SW480 (cell line): ENCODE measurements at places on chromosomes 16 and 17.

GRCh38 chr16:86199871-86200695 is 301.1 kb downstream of the IRF8 start:
- DNase-seq = no peak

- DNase-seq = peak; percentile 61
Measured at GRCh38 chr17:34499576-34499975, 79.8 kb upstream of the TMEM132E start.

DNA sequence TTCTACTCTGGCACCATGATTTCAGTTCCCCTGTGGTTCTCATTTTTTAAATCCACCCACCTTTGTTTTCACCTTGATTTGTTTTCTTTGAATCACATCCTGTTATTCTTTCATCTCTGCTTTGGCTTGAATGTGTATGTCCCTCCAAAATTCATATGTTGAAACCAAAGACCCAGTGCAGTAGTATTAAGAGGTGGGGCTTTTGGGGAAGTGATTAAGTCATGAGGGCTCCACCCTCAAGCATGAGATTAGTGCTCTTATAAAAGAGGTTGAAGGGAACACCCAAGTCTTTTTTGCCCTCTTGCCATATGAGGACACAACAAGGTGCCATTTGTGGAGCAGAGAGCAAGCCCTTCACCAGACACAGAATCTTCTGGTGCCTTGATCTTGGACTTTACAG is 382.3 kb downstream of the SLC39A11 start:
- peak; percentile 55 for DNase-seq

DNA sequence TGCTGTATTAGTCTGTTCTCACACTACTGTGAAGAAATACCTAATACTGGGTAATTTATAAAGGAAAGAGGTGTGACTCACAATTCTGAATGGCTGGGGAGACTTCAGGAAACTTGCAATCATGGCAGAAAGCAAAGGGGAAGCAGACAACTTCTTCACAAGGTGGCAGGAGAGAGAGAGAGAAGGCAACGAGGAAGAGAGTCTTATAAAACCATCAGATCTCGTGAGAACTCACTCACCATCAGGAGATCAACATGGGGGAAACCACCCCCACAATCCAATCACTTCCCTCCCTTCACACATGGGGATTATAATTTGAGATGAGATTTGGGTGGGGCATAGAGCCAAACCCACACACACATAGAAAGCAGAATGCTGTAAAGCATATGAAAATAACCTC is 896.2 kb downstream of the CDH11 start:
- no peak for DNase-seq

GRCh38 chr16:55392701-55393100 is 68.7 kb downstream of the IRX6 start:
- peak; percentile 40 for DNase-seq

GRCh38 chr16:73010150-73010676 is 37.7 kb downstream of the ZFHX3 start:
- DNase-seq = no peak

GRCh38 chr17:21129023-21129681 is 2.4 kb downstream of the DHRS7B start:
- peak; percentile 23 for DNase-seq

- DNase-seq = no peak
Measured at GRCh38 chr16:79019431-79019830, 581.1 kb downstream of the MAF start.

- no peak for DNase-seq
Measured at GRCh38 chr16:16158741-16159374, 64.4 kb downstream of the ABCC6 start.

DNA sequence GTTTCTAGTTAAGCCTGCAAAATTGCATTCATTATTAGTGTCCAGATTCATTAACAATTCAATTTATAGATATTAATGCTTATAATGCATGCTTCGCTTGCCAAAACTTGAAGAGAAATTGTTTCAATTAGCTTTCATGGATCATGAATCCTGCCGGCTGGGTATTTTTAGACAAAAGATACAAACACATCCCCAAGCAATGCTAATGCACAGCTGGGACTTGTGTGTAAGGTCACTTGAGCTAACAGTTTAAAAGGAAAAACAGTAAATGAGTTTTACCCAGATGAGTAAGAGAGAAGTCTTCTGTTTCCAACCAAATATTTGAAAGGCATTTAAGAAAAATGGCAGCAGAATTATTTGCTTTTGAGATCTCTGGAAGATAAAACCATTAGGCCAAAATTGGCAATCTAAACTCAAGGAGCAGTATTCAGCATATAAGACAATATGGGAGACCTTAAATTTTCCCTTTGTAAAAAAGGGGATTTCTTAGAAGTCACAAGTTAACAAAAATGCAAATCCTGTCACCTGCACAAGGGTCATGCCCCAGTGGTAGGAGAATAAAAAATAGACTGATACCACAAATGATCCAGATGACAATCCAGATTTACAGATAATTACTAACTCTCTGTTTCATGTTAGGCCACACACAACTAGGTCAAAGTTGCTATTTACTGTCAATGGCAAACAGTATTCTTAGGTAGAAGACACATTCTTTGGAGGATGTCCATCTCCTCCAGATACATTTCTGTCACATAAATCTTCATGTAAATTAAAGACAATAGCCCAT is 418.4 kb upstream of the PMFBP1 start:
- no peak for DNase-seq

- no peak for DNase-seq
Measured at GRCh38 chr16:918068-918467, 52.7 kb downstream of the LMF1 start.

DNA sequence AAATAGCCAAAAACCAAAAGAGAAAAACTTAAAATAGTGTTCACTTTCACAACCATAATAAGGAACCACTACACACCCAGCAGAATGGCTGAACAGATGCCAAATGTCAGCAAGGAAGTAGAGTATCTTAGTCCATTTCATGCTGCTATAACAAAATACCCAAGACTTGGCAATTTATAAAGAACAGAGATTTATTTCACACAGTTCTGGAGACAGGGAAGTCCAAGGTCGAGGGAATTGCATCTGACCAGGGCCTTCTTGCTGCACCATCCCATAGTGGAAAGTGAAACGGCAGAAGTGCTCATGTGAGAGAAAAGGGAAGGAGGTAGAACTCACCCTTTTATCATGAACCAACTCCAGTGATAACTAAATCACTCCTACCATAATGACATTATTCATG is 33.8 kb upstream of the CCL22 start:
- DNase-seq = no peak

- DNase-seq = no peak
Measured at GRCh38 chr16:75566758-75567255, 628 bp downstream of the GABARAPL2 start.

DNA sequence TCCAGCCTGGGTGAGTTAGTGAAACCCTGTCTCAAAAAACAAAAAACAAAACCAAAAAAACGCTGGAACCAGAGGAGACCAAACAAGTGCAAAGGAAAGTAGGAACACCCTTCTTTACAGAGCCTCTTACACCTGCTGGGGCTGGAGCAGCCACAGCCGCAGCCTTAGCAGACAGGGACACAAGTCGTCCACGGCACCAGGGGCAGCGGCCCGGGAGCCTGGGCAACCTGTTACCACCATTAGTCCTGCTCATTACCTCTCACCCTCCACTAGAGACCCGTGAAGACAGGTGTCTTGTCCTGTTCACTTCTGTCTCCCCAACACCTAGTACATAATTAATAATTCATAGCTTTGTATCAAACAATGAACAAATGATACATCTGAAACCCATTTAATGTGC is 83.6 kb downstream of the C16orf78 start:
- no peak for DNase-seq

- peak; percentile 56 for DNase-seq
Measured at GRCh38 chr16:89115216-89115861, 21.7 kb downstream of the ACSF3 start.

- DNase-seq = peak; percentile 22
Measured at GRCh38 chr16:49644145-49644463, 211.8 kb downstream of the ZNF423 start.
